ENCODE measurements at places on chromosomes 3 and 15.

GRCh38 chr3:30964612-30965011 lies 70.2 kb upstream of the GADL1 start:
- DNase-seq: no peak

DNA sequence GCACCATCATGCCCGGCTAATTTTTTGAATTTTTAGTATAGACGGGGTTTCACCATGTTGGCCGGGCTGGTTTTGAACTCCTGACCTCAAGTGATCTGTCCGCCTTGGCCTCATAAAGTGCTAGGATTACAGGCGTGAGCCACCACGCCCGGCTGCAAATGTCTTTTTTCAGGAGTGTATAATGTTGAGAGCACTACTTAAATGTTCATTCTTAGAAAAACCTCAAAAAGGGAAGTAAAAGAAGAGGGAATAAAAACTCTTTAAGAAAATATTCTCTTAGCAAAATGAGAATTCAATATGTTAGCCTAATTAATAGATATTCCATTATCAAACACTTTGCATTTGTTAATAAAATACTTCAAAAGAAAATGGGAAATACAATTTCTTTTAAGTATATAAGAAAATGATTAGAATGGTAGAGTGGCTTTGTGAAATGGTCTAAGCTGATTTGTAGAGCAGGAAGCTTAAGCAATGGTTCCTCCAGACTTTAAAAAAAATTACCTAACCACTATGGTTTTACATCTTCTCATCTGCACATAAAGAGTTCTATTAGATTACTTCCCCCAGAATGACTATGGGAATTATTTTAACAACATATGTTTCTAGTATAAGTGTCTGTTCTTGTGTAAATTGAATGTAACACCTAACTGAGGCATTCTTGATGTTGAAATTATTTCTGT lies 226.7 kb upstream of the ALCAM start:
- no peak for DNase-seq

GRCh38 chr15:58298879-58299850 lies 132.6 kb upstream of the LIPC start:
- peak; percentile 78 for DNase-seq

- no peak for DNase-seq
Observed at GRCh38 chr15:80607287-80607980, 87.7 kb upstream of the ABHD17C start.

GRCh38 chr15:92502930-92503857 lies 109.5 kb downstream of the ST8SIA2 start:
- no peak for DNase-seq

GRCh38 chr15:45665261-45665660 lies 30.4 kb downstream of the SQOR start:
- no peak for DNase-seq

DNA sequence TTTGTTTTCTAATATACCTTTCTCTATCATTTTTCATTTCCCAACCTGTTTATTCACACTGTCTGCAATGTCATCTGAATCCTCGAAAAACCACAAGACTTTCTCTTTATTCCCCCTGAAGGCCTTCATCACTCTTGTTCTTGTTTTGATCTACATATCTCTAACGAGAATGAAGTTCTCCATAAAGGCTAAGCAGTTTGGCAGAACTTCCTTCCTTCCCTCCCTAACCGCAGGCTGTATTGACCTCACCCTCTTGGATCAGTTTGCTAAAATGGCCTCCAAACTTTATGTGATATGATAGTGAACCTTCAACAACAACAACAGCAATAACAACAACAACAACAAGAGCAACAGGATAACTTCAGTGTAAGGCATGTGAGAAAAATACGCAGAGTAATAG lies 392.8 kb downstream of the TIGIT start:
- DNase-seq: peak; percentile 25

- DNase-seq: no peak
Observed at GRCh38 chr15:100083572-100083971, 258.2 kb downstream of the ADAMTS17 start.

DNA sequence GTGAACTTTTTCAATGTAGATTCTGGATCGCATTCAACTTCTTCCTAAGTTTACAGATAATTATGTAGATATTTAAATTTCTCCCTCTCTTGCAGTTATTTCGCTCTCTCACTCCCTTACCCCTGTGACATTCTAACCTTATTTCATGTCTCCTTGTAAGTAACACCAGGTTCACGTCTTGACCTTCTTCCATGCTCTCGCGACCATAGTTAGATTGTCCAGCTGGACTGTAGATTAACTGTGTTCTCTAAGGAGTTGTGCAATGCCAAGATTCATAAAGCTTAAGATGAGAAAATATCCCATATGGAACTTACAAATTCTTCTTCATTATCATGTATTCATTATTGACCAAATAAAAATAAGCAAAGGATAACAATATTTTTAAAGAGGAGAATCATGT lies 430.5 kb downstream of the GABRG3 start:
- DNase-seq: no peak

- DNase-seq: no peak
Observed at GRCh38 chr3:181610083-181610972, 101.4 kb upstream of the SOX2 start.

DNA sequence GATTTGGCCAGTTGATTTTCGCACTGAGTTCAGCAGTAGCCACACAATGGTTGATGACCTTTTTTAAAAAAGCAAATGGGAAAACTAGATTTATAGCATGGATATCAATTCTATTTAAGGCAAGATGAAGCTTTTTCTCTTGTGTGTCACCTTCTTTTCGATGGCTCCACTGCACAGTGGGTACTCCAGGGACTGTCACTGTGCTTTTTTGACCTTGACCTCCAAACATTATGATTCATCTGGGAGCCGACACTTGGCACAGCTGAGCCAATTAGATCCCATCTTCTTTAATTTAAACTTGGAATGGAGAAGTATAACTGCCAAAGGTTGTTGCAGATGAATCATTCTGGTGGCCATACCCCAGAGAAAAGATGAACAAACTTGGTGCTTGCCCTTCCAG lies 367.3 kb downstream of the EPHA6 start:
- no peak for DNase-seq

- DNase-seq: no peak
Observed at GRCh38 chr3:193314161-193314560, 64.4 kb downstream of the ATP13A5 start.

GRCh38 chr3:31054032-31054431 lies 159.6 kb upstream of the GADL1 start:
- no peak for DNase-seq

DNA sequence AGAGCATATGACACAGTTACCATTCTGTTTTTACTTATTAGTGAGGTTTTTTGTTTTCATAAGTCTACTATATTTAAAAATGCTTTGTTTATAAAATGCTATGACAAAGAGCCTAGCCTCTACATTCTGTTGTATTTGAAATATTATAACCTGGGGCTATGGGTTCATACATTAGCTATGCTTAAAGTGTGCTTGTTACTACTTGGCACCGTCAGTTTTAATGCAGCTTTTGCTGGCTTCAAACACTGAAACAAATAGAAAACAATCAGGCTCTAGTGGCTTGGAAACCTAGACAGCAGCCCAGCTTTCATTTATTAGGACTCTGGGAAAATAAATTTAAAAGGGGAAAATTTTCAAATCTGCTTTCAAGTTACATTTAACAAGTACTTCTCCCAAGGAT lies 635.9 kb downstream of the CADM2 start:
- no peak for DNase-seq

- DNase-seq: peak; percentile 39
Observed at GRCh38 chr3:17820704-17821103, 78.3 kb upstream of the TBC1D5 start.

- no peak for DNase-seq
Observed at GRCh38 chr3:12737319-12737718, 21.7 kb downstream of the TMEM40 start.

GRCh38 chr3:12799525-12800440 lies 3.3 kb downstream of the CAND2 start:
- DNase-seq: no peak

DNA sequence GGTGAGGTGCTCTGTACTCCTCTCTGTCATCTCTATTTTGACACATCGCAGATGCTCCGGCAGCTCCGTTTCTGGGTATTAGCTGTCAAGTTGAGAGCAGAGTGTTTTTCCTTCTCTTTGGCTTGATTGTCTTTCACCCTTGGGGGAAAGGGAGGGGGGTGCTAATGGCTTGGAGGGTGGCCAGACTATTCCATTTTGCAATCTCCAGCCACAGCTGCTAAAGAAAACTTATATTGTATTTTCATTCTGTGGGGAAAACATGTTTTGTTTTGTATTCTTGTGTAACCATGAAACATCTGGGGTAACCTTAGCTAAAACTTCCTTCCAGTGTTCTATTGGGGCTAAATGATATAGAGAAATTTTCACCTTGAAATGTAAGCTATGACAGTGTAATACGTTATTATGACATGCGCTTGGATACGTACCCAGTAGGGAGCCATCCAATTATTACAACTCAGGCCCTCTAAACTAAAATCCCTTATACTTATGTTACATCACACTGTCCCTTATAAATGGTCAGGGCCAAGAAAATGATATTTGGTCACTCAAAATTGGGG lies 14.0 kb upstream of the LARP6 start:
- DNase-seq: peak; percentile 85

DNA sequence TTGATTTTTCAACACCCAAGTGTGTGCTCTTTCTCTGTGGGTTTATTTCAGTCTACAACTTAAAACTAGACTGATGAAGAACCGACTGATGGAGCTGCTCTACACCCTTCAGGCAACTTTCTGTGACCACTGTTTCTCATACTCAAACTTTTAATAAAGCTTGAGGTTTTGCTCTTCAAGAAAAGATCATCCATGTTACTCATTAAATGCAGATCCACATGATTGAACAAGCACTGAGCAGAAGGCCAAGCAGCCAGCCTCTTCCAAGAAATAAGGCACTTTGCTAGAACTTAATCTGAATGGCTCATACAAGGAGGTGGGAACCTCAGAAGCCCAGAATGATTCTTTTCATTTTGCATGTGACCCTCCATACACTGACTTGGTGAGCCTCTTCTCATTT lies 8.7 kb downstream of the SLC27A2 start:
- DNase-seq: no peak

- DNase-seq: peak; percentile 71
Observed at GRCh38 chr3:113668015-113668414, 28.4 kb downstream of the USF3 start.

GRCh38 chr15:49343546-49343945 lies 79.5 kb upstream of the FGF7 start:
- DNase-seq: no peak

- no peak for DNase-seq
Observed at GRCh38 chr15:59158701-59159034, 48.0 kb upstream of the LDHAL6B start.

DNA sequence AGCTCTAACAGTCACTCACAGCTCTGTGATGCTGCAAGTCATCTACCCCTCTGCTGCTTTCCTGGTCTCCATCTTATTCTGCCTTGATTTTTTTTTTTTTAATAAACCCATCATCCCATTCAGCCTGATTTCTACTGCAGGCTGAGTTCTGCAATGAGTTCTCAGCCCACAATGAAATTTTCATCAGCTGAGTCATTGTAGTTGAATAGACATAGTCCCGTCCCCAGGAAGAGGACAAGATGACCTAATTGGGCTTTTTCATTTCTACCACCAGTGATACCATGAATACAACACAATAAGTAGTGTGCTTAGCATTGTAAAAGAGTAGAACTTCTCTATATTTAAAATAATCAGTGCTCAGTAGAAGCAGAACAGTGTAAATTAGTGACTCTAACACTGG lies 59.3 kb downstream of the C3orf85 start:
- DNase-seq: peak; percentile 40

DNA sequence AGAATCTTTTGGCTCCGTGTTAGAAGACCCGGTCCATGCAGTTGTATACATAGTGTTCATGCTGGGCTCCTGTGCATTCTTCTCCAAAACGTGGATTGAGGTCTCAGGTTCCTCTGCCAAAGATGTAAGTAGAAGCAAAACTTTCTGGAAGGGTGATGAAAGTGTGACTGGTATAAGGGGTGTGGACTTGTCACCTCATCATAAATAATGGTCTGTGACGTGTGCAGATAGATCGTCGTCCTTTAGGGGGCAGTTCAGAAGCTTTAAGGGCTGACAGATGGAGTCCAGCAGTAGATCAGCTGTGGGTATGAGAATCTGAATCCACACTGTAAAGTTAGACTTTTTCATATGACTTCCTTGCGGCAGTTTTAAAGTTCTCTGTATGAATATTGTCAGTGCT lies 15.3 kb downstream of the SEC61A1 start:
- DNase-seq: peak; percentile 57

DNA sequence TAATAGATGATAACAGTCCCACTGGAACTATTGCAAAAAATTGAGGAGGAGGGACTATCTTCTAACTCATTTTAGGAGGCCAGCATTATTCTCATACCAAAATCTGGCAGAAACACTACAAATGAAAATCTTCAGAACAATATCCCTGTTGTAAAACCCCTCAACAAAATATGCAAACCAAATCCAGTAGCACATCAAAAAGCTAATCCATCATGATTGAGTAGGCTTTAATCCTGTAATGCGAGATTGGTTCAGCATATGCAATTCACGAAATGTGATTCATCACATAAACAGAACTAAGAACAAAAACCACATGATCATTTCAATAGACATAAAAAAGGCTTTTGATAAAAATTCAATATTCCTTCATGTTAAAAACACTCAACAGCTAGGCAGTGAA lies 23.9 kb upstream of the PLSCR2 start:
- DNase-seq: peak; percentile 80

DNA sequence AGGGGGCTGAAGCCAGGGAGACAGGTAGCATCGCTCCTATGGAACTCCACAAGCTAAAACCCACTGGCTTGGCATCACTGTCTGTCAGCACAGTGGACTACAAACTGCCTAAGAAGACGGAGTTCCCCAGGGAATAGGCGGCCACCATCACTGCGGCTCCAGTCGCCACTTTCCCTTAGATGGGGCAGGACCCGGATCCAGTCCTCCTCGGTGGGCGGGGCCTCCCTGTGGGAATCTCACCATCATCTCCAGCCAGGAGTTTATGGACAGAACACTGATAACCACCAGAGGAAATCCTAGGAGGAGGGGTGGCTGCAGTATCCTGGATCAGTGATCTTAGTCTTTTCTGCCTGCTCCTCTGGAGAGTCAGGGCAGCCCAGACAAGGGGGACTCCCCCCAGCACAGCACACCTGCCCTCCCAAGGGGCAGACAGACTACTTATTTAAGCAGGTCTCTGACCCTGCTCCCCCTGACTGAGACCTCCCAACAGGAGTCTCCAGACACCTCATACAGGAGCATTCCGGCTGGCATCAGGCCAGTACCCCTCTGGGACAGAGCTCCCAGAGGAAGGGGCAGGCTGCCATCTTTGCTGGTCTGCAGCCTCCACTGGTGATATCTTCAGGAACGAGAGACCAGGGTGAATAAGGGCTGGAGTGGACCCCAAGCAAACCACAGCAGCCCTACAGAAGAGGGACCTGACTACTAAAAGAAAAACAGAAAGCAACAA lies 435.6 kb upstream of the RASGRP1 start:
- no peak for DNase-seq

- DNase-seq: no peak
Observed at GRCh38 chr15:22939051-22939450, 41.1 kb downstream of the CYFIP1 start.

- no peak for DNase-seq
Observed at GRCh38 chr3:37137516-37137915, 36.9 kb downstream of the LRRFIP2 start.

DNA sequence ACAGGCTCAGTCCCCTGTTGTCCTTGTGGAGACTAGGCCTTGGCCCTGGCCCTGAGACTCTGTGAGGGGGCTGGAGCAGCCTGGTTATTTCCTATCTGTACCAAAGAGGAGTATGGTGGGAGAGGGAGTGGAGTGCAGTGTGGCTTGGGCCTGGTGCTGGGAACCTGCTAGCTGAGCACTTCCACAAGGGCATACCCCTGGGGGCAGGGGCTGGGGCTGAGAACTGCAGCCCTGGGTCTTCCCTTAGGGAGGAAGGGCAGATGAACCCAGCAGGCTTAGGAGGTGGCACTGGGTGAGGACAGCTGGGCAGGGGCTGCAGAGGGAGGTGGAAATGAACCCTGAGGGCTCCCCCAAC lies 3.5 kb upstream of the CHST14 start:
- no peak for DNase-seq
